Activated T-helper 2 cell treated with anti-CD3 and anti-CD28 coated beads, Interferon-gamma antibody, Interleukin-2, Interleukin-4, amounts not matched to agents 10 μg/mL and 5 μg/mL and 100 μg/mL, durations not matched to agents 14 hours and 24 hours and 36 hours (primary cell): ENCODE measurements at places on chromosomes 3 and 15. TPM values are rescaled to one million over a fixed set of nuclear protein-coding genes. Genes with fewer than 3 reads are reported as not detected.

DNA sequence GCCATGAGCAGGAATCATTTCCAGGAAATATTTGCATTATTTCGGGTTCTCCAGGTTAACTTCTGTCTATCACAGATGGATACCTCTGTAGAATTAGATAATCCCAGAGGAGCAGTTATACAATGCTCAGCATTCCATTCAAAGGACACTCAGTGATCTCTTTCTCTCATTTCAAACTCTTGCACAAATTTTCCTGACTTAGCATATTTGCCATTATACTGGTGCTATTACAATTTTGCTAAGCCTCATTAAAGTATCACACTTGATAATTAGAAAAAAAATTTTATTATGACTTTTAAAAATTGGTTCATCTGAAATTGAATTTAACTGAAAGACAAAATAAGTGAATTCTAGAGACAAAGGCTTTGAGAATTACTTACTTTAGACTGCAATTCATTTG, 469.0 kb downstream of the EPHA3 start:
- H3K27me3 ChIP-seq, result no peaks in the 10 kb centered on the region
- H3K4me3 ChIP-seq, result no peak overlapping the region
- no peak overlapping the region for H3K27ac ChIP-seq
- DNase-seq, result no peak
- H3K4me1 ChIP-seq, result no peaks in the 10 kb centered on the region

- no peak overlapping the region for H3K4me3 ChIP-seq
- no peaks in the 10 kb centered on the region for H3K27me3 ChIP-seq
- DNase-seq, result no peak
- no peak overlapping the region for H3K27ac ChIP-seq
- H3K4me1 ChIP-seq, result no peaks in the 10 kb centered on the region
Measured at GRCh38 chr3:20511863-20512505, 326.0 kb upstream of the SGO1 start.

DNA sequence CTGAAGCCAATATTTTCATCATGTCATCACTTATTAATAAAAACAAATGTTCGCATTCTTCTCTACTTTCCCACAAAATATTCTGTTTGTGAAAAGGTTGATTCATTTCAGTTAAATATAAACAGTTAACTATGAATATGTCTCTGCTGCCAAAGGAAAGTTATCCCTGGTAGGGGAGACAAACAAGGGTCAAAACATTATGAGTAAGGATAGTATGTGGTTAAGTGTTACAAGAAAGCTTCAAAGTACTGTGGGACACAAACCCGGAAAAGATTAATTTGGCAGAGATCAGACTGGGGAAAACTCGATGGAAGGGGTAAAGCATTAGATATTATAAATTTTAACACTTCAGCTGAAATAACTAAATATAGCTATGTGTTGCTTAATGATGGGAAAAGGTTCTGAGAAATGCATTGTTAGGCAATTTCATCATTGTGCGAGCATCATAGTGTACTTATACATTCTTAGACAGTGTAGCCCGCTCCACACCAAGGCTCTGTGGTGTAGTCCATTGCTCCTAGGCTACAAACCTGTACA, 436.5 kb upstream of the TBL1XR1 start:
- H3K27me3 ChIP-seq, result peaks cover 2% of the 10 kb centered on the region
- no peak for DNase-seq
- no peaks in the 10 kb centered on the region for H3K4me1 ChIP-seq
- no peaks in the 10 kb centered on the region for H3K36me3 ChIP-seq
- H3K27ac ChIP-seq, result no peak overlapping the region

DNA sequence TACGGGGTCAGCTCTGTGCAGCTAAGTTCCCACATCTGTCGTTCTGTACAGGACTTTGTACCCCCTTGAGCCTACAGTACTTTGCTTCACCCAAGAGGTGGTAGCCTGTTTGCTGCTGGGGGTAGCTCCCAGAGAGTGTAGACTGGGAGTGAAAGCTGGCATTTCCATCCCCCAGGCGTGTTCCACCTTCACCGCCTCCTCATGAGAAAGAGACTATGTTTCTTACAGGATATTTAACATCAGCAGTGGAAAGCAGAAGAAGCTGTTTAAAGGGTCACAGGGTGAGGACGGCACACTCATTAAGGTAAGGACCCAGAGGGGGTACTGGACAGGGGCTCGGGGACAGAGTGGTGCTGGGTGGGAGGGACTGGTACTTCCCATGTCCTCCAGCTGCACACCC, 10.1 kb upstream of the JMJD7 start:
- H3K27me3 ChIP-seq, result no peaks in the 10 kb centered on the region
- no peak overlapping the region for H3K4me3 ChIP-seq
- peaks cover 35% of the 10 kb centered on the region for H3K36me3 ChIP-seq
- no peak overlapping the region for H3K27ac ChIP-seq

DNA sequence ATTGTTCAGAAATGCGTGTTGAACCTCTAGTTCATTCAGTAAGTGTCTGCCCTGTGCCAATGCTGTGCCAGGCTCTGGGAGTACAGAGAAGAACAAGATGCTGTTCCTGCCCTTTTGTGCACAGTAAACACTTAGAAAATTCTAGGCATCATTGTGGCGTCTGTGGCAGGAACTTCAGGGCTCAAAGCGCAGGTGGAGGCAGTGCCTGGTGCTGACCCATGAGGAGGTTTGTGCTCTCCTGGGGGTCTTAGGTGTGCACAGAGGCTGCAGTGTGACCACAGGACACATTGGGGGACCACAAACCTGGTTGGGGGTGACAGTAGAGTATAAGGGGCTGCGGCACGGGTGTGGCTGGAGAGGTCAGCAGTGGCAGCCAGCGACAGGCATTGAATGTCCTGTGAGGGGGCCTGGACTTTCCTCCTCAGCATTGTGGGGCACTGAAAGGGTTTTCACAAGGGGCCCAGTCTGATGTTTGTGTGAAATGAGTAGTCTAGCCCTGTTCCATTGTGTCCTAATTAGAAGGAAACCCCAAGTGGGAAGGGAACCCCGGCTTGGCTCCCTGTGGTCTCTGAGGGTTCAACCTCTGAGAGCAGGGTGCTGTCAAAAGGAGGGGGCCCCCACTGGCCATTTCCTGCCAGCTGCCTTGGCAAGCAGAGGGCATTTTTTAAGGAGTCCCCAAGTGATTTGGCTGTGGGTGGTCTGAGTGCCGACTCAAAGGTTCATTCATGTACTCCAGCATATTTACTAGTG, 20.9 kb downstream of the MRAS start:
- no peaks in the 10 kb centered on the region for H3K36me3 ChIP-seq
- no peak overlapping the region for H3K4me3 ChIP-seq

The ZNF619 gene
- 7.8 and 9.1 TPM in 2 replicates for total RNA-seq

The KNG1 gene
- not detected in 2 replicates for total RNA-seq
